ENCODE measurements at places on chromosomes 11 and 22.
A peak's percentile ranks its signal among the peaks of the same experiment; 100 is the strongest.

- DNase-seq, result no peak
Measured at GRCh38 chr22:35564975-35565867, 24.6 kb downstream of the RASD2 start.

DNA sequence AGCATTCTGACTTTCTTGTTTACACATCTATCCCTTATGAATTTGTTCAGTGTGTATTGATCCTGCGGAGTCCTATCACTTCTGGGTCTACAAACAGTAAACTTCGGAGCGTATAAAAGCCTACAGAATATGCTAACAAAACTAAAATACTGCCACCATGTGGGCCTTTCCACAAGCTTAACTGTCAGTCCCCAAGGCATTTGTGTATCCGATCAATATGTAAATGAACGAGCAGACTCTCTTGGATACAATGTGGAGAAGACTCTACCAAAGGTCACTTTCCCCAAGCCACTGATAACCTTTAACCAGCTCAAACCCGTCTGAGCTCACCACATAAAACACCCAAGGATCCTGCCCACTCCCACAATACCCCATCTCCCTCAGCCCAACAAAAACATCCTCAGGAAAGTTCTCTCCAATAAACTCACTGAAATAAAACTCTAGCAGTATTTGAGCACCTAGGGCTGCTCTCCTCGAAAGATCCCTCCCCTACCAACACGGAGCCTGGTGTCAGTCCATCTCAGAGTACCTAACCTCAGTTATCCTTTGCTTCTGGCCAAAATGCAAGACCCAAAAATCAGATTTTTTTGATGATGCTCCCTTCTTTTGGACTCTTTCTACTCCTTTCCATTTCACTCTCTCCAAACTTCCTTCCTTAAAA, 17.8 kb downstream of the ADA2 start:
- no peak for DNase-seq

GRCh38 chr22:41550952-41551491, 6.8 kb upstream of the POLR3H start:
- no peak for DNase-seq

GRCh38 chr11:890794-891540, 19.6 kb downstream of the CHID1 start:
- no peak for DNase-seq

- DNase-seq, result no peak
Measured at GRCh38 chr11:111941963-111942362, 4.8 kb downstream of the DIXDC1 start.

- DNase-seq, result no peak
Measured at GRCh38 chr11:2655834-2656622, 43.8 kb downstream of the KCNQ1OT1 start.

- no peak for DNase-seq
Measured at GRCh38 chr11:121334973-121335710, 42.6 kb downstream of the SC5D start.

GRCh38 chr11:47982616-47983015, 2.3 kb downstream of the PTPRJ start:
- no peak for DNase-seq

GRCh38 chr11:1221848-1222311, 986 bp upstream of the MUC5B start:
- no peak for DNase-seq

DNA sequence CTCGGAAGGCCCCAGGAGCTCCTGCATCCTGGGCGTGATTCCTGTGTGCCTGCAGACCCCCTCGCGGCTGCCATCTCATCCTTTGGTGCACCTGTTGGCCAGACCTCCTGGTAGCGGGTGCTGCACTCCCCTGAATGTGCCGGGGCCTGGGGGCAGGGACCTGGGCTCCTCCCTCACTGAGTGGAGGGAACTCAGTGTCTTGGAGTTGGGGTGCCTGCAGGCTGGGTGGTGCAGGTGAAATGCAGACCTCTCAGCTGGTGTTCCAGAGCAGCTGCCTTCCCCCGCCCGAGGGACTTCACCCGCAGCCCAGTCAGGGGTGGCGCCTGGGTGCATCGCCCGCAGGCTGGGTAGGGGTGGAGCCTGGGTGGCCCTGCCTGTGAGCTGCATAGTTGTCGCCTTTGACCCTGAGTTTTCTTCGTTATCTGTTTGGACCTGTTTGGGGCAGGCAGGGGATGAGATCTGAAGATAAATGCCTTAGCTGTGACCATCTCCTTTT, 31.4 kb downstream of the LRP5 start:
- DNase-seq, result no peak

DNA sequence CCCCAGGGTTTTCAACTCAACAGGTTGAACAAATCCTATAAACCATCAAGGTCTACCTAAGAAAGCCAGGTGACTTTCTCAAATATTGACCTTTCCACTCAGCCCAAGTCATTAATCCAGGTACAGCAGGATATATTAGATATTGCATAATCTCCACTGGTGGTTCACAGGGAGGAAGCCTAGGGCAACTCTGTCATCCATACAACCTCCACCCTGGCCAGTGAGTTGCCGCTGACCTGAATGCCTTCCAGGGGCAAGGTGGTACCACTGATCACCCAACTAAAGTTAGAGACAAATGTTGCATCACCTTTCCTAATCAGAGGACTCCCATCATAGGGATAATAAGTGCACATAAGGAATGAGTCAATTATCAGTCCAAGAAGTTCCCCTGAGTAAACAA, 22.9 kb downstream of the GUCD1 start:
- no peak for DNase-seq

- DNase-seq, result no peak
Measured at GRCh38 chr11:11998091-11998781, 10.2 kb downstream of the DKK3 start.

DNA sequence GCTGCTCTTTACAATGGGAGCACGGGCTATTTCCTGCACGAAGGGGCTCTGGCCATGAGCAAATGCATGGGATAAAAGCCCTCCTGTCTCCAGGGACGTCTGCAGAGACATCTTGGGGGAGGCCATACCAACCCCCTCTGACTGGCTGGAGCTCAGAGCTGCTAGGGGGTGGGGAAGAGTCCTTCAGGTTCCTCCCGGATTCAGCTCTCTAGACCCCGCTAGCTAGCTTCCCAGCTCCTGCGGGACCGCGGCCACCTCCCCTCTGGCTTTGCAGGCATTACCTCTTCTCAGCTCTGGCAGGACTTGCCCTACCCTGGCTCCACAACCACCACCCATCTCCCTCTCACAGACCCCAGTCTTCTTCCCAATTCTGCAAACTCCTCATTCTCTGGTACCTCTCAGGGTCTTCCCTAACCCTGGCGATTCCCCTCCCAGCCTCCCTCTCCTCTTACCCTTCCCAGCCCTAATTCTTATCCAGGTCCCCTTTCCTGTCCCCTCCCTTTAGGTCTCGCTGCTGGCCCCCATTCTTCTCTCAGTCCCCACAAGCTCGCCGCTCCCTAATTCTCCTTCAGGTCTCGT, 802 bp downstream of the SYT13 start:
- DNase-seq, result no peak

- no peak for DNase-seq
Measured at GRCh38 chr22:37844904-37845329, 783 bp upstream of the ANKRD54 start.

- DNase-seq, result no peak
Measured at GRCh38 chr22:50293441-50294318, 13.8 kb downstream of the PLXNB2 start.

DNA sequence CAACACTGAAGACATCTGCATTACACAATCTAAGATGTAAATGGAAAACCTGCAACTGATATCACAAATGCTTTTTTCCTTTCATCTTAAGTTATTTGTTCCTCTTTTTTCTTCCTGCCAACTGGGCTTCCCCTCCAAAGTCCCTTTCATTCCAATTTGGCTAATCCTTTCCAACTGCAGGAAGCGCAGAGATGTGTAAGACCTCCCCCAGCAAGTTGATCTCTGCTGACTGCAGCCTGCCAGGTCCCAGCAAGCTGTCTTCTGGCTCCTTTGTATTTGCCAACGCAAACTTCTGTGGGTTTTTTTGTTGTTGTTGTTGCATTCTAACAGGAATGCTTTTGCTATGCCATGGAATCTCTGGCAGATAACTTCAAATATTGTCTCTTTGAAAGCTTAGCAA, 38.5 kb upstream of the LRRC4C start:
- no peak for DNase-seq

- DNase-seq, result no peak
Measured at GRCh38 chr11:125105926-125106325, 5.5 kb downstream of the TMEM218 start.

GRCh38 chr22:30556388-30556787, 9.8 kb upstream of the SEC14L6 start:
- no peak for DNase-seq

DNA sequence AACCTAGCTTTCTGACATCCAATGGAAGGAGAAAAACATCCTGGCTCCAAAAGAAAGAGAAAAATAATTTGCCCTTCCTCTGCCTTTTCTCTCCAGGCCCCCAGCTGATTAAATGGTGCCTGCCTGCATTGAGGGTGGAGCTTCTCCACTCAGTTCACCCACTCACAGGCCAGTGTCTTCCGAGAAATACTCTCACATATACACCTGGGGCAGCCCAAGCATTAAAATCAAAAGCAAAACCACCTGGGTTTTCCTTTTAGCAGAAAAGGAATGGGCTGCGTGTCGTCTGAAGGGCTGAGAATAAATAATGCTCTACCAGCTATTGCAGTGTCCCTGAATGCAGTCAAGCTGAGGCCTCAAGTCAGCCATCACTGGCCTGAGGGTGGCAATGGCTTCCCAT, 1143.8 kb upstream of the TENM4 start:
- DNase-seq, result no peak

DNA sequence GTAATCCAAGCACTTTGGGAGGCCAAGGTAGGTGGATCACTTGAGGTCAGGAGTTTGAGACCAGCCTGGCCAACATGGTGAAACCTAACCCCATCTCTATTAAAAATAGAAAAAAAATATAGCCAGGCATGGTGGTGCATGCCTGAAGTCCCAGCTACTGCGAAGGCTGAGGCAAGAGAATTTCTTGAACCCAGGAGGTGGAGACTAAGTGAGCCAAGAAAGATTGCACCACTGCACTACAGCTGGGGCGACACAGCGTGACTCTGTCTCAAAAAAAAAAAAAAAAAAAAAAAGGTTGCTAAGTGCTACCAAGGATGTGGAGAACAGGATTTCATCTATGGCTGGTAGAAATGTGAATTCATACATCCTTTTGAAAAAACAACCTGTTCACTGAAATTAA, 36.6 kb downstream of the ATG16L2 start:
- no peak for DNase-seq

DNA sequence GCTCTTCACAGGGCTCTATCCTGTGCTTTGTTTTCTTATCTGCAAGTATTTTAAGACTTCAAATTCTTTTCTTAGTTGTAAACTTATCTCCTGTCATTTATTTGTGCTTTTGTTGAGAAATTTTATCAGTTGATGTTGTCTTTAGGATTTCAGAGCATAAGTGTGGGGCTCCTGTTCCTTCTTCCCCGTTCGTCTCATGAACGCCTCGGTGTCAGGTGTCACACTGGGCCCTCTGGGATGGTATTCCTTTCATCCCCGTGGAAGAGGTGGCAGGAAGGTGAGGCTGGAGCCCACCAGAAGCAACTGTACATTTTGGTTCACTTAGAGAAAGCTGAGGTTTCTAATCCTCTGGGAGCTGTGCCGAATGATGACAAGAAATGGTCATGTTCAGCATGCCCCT, 17.9 kb downstream of the NADSYN1 start:
- no peak for DNase-seq

DNA sequence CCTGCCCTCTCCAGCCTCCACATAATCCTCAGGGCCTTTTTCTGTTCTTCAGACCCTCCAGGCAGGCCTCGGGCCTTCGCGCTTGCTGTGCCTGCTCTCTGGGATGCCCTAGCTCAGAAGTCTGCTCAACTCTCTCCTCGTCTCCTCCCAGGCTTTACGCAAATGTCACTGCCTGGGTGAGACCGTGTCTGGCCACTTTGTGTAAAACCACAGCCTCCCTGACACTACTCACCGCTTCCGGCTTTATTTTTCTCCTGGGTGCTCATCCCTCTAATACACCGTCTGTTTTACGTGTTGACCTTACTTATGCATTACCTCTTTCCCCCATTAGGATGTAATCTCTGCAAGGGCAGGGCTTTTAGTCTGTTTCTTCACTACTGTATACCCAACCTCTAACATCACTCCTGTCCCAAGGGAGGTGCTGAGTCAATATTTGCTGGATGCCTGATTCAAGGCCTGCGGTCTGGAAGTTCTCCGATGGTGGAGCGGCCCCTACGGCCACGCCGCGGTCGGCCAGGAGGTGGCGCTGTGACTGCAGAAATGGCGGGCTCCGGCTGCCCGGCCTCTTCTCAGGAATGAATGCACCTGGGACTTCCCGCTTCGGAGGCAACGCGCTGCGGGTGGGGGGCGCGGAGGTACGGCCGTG, 58.2 kb upstream of the THY1 start:
- DNase-seq, result peak; percentile 88

DNA sequence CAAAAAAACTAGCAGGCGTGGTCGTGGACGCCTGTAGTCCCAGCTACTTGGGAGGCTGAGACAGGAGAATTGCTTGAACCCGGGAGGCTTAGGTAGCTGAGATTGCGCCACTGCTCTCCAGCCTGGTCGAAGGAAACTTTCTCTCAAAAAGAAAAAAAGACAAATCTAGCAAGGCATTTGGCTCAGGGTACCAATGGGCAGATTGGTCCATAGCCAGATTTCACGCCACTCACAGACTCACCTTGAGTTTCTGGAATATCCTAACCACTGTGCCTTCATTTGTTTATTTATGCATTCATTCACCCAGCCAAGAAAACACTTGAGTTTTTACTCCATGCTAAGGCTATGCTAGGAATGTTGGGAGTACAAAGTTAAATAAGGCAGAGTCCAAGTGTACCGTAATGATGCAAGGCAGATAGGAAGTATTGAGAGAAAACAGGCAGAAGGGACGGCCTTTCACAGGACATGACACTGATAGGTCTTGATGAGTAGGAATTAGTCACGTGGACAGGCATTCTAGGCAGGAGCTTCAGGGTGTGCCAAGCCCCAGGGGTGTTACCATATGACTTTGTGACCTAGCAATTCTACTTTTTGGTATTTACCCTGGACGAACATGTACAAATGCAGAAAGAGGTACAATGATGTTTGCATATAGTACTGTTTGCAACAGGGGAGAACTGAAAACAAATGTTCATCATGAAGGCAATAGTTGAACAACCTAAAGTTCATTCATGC, 3.0 kb upstream of the PACSIN3 start:
- DNase-seq, result no peak

GRCh38 chr11:79896258-79896657, 455.4 kb upstream of the TENM4 start:
- DNase-seq, result no peak

DNA sequence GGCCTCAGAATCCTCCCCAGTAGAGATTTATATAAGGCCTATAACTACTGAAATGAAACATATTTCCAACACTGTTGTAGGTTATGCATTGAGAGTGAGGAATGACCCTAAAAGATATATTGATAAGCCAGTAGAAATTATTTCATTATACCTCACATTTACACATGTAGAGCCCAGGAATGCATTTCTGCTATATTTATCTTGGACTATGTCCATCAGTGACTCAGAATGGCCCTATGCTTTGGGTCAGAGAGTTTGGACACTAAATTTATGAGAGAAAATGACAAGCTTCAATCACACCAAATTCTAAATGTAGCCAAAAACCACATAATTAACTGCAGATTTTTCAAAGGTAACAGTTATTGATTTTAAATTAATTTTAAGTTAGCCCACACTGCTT, 761.9 kb downstream of the DLG2 start:
- no peak for DNase-seq

- DNase-seq, result no peak
Measured at GRCh38 chr11:121194731-121195596, 93.9 kb downstream of the TECTA start.
